ENCODE measurements at places on chromosomes 1 and 21. TPM values are rescaled to one million over a fixed set of nuclear protein-coding genes. Genes with fewer than 3 reads are reported as not detected.
A peak's percentile ranks its signal among the peaks of the same experiment; 100 is the strongest.

DNA sequence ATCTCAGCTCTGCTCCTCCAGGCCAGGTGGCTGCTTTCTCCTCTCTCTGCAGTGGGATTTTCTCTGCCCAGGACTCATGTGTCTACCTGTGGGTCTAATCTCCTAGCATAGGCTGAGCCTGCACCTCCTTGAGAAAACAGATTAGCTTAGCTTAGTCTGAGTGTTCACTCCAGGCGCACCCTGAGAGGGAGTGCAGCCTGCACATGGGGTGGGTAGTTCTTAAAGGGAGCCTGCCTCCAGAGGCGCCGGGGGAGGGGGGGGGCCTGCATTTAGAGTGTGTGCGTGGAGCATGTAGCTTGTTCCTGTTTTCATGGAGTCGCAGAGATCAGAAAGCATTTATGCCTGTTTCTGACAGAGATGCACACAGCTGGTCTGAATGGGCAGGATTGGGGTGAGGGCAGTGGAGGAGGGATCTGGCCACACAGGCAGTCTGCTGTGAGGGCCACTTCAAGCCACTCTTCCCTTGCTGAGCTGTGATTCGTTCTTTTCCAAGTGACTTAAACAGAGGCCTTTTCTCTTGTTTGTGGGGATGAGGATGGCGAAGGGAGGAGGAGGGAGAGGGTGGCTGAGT lies 45.2 kb downstream of the GALNT2 start:
- DNase-seq, result peak; percentile 53

DNA sequence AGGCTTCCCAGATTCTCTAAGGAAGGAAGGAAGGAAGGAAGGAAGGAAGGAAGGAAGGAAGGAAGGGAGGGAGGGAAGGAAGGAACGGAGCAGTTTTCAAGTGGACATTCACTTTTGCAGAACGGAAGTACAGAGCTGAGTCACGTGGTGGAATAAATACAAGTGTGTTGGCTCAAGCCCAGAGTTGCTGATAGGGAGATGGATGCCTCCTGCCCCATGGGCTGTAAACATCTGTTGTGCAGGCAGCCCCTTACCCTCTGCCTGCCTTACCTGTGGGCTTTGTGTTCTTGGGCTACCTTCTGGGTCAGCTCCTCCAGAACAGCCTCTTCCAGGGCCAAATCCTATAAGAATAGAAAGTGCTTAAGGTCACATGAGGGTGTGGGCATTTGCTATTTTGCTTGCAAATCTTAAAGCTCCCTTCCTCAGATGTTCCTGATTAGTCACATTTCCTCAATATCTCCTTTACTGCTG lies 121.7 kb downstream of the SMYD2 start:
- no peak for DNase-seq

DNA sequence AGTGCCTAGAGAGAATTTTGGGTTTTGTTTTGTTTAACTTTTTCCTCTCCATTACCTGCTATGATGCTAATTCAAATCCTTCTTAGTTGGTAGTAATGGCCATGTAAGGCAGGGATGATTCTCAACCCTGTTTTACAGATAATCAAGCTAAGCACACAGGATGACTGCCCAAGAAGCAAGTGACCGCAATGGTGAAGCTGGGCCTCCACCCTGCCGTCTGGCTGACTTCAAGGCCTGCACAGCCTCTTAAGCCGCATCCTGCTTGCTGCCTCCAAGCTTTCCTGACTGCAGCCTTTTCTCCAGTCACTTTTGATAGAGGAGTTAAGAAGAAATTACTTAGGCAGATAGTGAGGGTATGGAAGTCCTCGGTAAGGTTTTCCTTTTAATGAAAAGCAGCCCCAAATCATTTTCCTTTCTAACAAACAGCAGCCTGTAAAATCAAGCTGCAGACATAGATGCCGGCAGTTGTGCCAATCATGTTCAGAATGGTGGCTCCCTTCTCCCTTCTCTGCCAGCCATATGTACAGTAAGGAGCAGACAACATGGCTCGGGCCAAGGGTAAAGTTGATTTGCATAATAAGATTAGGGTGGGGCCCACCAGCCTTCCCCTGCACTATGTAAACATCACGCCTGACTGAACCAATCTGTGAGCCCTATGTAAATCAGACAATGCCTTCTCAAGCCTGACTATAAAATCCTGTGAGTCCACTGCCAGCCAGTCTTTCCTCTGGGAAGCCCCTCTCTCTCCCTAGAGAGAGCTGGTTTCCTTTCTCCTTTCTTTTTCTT lies 8.8 kb upstream of the CTBS start:
- DNase-seq, result peak; percentile 78

DNA sequence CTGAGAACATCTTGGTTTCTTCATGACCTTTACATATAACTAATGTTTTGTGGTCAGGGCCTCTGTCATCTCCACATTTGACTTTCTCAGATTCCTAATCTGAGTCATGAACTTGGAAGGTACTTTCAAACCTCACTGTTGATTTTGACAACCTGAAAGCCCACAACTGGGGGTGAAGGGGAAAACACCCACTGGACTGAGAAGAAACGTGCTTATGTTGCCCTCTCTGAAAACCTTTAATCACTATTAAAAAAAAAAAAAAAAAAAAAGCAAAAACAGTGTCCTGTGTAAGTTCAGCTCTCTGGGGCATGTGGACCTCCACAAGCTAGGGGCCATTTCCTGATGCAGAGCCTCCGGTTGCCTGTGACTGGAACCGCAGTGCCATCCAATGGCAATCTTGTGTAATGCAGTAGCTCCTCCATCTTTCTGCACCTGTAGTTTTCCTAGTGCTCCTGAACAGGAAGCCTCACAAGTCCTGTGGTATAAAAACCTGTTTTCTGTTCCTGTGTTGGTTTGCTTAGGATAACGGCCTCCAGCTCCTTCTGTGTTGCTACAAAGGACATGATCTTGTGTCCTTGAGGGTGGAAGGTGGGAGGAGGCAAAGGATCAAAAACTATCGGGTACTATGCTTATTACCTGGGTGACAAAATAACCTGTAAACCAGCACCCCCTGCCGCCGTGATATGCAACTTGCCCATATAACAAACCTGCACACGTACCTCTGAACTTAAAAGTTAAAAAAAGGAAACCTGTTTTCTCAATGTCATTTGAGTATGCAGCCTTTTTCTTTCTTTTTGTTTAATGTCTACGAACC lies 124.5 kb downstream of the ZNF648 start:
- DNase-seq, result peak; percentile 95

- DNase-seq, result no peak
Observed at GRCh38 chr1:12580054-12580887, 37.7 kb downstream of the DHRS3 start.

GRCh38 chr1:22503721-22504410 lies 52.2 kb downstream of the ZBTB40 start:
- DNase-seq, result no peak

GRCh38 chr1:56050911-56051310 lies 528.5 kb downstream of the PLPP3 start:
- no peak for DNase-seq

GRCh38 chr1:206963119-206963712 lies 7.0 kb downstream of the FCAMR start:
- no peak for DNase-seq

GRCh38 chr1:6645018-6645417 lies 20.4 kb downstream of the THAP3 start:
- DNase-seq, result no peak

GRCh38 chr1:95384567-95384966 lies 150.6 kb downstream of the RWDD3 start:
- peak; percentile 92 for DNase-seq

DNA sequence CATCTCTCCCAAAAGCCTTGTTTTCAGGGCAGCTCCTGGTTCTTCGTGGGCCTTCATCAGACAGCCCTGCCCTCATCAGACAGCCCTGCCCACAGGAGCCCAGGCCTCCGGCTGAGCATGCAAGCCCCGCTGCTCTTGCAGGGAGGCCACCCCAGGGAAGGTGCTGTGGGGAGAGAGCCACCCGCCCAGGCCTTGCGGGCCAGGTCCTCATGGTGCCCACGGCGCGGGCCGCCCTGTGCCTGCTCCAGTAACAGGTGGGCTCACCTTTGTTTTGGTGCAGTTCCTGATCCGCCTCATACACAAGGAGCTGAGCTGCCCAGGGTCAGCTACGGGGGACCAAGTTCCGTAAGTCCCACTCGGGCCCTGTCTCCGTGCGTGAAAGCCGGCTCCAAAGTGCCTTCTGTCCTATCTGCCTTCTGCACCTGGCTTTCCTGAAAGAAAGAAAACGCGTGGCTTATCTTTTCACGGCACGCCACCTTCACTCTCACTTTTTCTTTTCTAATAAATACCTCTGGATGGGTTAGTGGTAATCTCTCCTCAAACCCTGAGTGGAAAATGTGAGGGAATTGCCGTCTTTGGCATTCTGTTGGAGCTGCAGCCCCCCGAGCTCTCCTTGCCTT lies 65.9 kb downstream of the SLC37A1 start:
- no peak for DNase-seq

- no peak for DNase-seq
Observed at GRCh38 chr1:79982211-79982610, 975.7 kb upstream of the ADGRL4 start.

DNA sequence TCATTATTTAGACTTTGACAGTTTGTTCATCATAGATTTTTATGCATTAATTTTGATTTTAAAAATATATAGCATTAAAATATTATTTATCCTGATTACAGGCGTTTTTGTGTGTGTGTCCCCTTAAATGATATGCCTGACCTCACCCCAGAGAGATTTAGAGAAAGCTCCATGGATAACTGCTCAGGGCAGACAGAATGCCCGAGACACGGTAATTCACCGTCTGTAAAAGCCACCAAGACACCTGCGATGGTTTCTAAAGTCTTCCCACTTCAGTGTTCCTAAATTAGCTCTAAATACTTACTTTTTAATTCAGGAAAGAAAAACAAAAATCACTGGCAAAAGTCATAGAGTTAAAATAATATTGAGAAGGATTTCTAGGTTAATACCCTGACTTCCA lies 350.6 kb upstream of the RUNX1 start:
- no peak for DNase-seq

- DNase-seq, result no peak
Observed at GRCh38 chr1:26761217-26761616, 26.5 kb upstream of the PIGV start.

- peak; percentile 36 for DNase-seq
Observed at GRCh38 chr21:41760411-41760810, 6.4 kb downstream of the RIPK4 start.

Gene PLA2G4A
- total RNA-seq, result 0.41 TPM

Gene PLPPR5
- total RNA-seq, result 0.31 TPM

Gene CLIC6
- 1.7 TPM for total RNA-seq

Gene CDC7
- 47.5 TPM for total RNA-seq

Gene KCNA2
- 0.11 TPM for total RNA-seq

All from endodermal cell (in vitro differentiated cells).